ENCODE measurements at places on chromosomes 12 and 14.
A peak's percentile ranks its signal among the peaks of the same experiment; 100 is the strongest.

GRCh38 chr12:85814071-85814470 lies 22.1 kb downstream of the RASSF9 start:
- DNase-seq: no peak

- no peak for DNase-seq
Measured at GRCh38 chr12:33322519-33322918, 117.1 kb downstream of the SYT10 start.

- no peak for DNase-seq
Measured at GRCh38 chr12:12384571-12385340, 27.9 kb downstream of the BORCS5 start.

GRCh38 chr12:60345442-60345841 lies 749.6 kb downstream of the SLC16A7 start:
- DNase-seq: no peak

DNA sequence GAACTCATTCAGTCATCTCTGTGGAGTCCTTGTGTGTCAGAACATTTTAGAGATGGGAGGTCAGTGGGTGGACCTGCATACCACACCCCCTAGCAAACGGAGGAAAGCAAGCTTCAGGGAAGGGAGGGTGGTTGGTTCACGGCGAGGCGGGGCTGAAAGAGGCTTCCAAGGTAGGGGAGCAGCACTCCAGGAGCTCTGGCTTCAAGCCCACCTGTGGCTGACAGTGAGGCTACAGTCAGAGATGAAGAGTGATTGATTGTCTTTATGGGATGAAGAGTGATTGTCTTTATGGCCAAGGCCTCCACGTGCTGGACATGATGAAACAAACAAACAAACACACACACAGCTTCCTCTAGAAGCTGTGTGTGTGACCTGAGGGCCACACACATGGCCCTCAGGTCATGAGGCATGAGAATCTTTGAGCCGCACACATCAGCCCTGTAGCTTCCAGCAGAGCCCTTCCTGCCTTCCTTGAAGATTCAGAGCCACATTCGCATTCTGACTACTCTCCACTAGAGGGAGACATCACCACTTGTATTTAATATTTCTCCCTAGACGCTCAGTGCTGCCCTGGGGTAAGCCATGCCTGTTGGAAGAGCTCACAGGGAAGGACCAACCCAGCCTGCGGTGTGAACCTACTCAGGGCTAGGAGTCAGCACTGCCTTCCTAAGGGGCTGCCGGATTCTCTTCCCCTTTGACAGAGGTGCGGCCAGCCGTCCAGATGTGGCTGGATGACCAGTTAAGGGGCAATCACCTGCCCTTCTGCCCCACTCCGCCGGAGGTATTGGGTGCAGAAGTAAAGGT lies 54.4 kb upstream of the KCNA1 start:
- peak; percentile 54 for DNase-seq

DNA sequence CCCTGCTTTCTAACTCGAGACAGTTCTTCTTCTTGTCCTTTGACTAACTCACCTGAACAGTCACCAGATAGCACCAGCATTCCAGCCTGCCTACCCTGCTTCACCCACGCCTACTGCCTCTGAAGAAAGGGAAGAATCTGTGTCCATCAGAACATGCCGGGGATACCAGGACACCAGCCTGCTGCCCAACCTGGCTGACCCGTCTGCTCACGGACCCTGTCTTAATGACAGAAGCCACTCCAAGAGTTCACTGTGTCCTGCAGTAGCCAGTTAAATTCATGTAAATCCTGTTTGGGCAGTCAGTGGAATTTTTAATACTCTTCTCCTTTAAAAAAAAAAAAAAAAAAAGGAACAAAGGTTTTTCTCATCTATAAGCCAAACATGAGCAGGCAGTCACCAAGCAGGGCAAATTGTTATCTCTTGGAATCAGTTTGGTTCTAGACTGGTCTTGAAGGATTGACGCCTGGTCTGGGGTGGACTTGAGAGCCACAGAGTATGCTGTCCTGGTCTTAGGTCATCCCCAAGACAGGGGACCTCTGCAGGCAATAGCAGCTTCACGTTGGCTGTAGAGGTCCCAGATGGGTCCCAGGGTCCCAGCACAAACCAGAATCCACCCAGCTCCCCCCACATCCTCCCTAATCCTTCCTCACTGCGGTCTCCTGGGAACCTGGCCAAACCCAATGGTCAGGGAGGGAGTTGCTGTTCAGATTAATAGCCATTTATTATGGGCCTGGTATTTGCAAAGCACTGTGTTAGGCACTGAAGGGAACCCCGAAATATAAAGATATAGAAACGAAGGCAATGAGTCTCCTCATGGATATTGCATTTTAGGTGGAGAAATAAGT lies 181.1 kb upstream of the HIF1A start:
- no peak for DNase-seq
